ENCODE measurements at places on chromosomes 1 and 21. TPM values are rescaled to one million over a fixed set of nuclear protein-coding genes. Genes with fewer than 3 reads are reported as not detected.

CYP4B1 gene
- total RNA-seq, result not detected

NPHS2 gene
- total RNA-seq, result not detected

MYBPH gene
- not detected for total RNA-seq

CNR2 gene
- total RNA-seq, result not detected

GRCh38 chr1:223856386-223856785 lies 10.6 kb upstream of the TP53BP2 start:
- H3K36me3 ChIP-seq, result no peaks in the 10 kb centered on the region
- no peak overlapping the region for H3K27ac ChIP-seq
- no peaks in the 10 kb centered on the region for H3K27me3 ChIP-seq
- DNase-seq, result no peak
- no peak overlapping the region for H3K4me3 ChIP-seq

DNA sequence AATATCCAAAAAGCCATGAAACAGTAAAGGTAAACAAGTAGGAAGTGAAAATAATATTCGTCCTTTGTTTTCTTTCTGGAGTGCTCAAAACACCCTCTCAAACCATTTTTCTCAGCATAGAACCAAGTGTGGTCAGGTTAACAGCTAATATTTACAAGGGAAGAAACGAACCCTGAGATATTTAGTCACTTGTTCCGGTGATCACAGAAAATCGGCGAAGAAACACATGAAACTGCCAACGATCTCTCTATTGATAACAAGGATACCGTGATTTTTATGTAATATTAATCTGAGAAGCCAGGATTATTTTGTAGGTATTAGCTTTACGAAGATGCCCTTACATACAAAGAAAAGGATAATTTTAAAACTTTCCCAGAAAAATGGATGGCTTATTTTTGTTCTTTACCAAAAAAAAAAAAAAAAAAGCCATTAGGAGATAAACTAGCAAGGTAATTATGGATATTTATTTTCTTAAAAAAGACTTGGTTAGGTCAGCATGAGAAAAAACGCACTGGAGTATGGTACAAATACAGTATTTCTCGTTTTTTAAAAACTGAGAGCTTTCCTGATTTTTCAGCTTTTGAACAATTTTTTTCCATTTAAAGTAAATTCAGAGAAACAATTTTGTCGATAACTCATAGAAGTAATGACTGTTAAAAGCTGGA lies 107.3 kb upstream of the HNRNPU start:
- peak overlapping the region; percentile 100 for H3K27ac ChIP-seq
- H3K4me3 ChIP-seq, result peak overlapping the region; percentile 96
- H3K4me1 ChIP-seq, result peaks cover 9% of the 10 kb centered on the region

- H3K27me3 ChIP-seq, result no peaks in the 10 kb centered on the region
- H3K4me3 ChIP-seq, result no peak overlapping the region
- H3K4me1 ChIP-seq, result peaks cover 3% of the 10 kb centered on the region
- no peak for DNase-seq
- no peak overlapping the region for H3K27ac ChIP-seq
- no peaks in the 10 kb centered on the region for H3K36me3 ChIP-seq
Observed at GRCh38 chr1:100456880-100457279, 81.1 kb upstream of the GPR88 start.

DNA sequence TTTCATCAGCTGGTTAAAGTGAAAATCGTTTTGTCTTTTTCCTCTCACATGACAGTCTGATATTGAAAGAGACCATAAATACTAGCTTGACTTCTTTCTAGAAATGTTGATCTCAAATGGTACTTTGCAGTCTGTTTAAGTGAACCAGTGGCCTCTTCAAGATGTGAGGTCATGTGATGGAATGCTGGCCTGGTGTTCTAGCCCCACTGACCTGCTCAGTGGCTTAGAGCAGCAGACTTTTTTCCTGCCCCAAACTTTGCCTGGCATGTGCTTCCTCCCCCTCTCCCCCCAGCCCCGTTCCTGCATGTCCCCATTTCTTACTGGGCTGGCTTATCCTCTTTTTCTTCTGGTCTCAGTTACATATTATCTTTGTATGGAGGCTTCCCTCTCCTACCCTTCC lies 34.3 kb downstream of the ZYG11A start:
- H3K27me3 ChIP-seq, result no peaks in the 10 kb centered on the region
- no peak overlapping the region for H3K27ac ChIP-seq
- no peak overlapping the region for H3K4me3 ChIP-seq
- H3K36me3 ChIP-seq, result peaks cover under 1% of the 10 kb centered on the region
- no peaks in the 10 kb centered on the region for H3K4me1 ChIP-seq
- no peak for DNase-seq

DNA sequence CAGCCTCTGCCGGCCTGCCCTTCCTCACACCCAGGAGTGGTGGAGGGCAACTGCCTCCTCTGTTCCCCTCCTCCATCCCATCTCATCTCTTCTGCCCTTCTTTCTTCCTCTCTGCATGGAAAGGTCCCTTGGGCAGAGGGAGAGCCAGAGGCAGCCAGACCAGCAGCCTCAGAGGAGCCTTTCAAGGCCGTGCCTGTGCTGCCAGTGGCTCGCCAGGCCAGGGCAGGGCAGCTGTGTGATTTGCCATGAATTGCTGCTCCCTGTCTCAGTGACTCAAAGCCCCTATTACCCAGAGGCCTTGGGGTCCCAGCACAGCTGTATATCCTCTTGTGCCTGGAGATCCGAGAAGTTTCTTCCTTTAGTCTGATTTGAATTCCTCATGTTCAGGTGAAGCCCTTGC lies 21.9 kb downstream of the TMCC2 start:
- no peak for DNase-seq
- no peak overlapping the region for H3K27ac ChIP-seq
- peaks cover 48% of the 10 kb centered on the region for H3K4me1 ChIP-seq

DNA sequence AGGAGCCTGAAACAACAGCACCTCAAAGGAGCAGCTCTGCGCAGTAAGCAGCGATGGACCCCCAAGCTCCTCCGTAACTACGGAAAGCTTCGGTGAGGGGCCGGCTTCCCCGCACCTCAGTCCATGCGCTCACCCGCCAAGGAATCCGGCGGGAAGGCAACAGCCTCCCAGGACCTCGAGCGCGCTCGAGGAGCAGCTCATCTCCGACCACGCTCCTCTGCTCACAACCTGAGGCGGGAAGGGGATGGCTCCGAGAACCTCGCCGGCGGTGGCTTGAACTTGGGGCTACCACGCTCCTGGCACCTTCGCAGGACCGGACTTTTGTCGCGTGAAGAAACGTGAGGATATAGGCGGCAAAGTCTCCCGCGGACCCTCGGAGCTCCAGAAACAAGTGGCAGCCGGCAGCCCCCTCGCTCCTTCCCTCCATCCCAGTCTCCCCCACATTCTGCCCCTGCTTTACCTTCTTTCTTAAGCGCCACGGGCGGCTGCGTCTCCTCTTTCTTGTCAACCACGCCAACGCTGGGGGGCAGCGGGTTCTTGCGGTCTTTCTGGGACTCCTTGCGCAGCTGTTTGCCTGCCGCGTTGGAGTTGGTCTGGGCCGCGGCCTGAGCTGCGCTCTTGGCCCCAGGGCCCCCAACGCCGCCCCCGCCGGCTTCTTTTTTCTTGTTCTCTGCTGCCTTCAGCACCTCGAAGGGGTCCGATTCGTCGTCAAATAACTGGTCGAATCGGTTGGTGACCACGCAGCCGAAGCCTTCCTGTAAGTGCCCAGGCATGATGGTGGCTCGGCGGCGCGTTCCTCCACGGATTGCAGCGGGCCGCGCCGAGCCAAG lies 459 bp downstream of the SERBP1 start:
- DNase-seq, result peak; percentile 61
- peak overlapping the region; percentile 97 for H3K27ac ChIP-seq
- H3K36me3 ChIP-seq, result no peaks in the 10 kb centered on the region
- peaks cover 12% of the 10 kb centered on the region for H3K27me3 ChIP-seq
- peak overlapping the region; percentile 97 for H3K4me3 ChIP-seq

- H3K4me3 ChIP-seq, result no peak overlapping the region
- no peaks in the 10 kb centered on the region for H3K36me3 ChIP-seq
- no peak for DNase-seq
- no peak overlapping the region for H3K27ac ChIP-seq
- no peaks in the 10 kb centered on the region for H3K27me3 ChIP-seq
Observed at GRCh38 chr1:51740652-51741051, 123.8 kb downstream of the OSBPL9 start.

GRCh38 chr1:169027607-169028320 lies 78.7 kb upstream of the ATP1B1 start:
- H3K4me3 ChIP-seq, result no peak overlapping the region
- no peaks in the 10 kb centered on the region for H3K36me3 ChIP-seq
- H3K27ac ChIP-seq, result no peak overlapping the region
- H3K4me1 ChIP-seq, result no peaks in the 10 kb centered on the region
- DNase-seq, result no peak

GRCh38 chr1:178161516-178161915 lies 67.6 kb downstream of the RASAL2 start:
- DNase-seq, result no peak
- no peaks in the 10 kb centered on the region for H3K36me3 ChIP-seq
- no peaks in the 10 kb centered on the region for H3K27me3 ChIP-seq
- no peak overlapping the region for H3K4me3 ChIP-seq
- no peak overlapping the region for H3K27ac ChIP-seq

GRCh38 chr1:193431265-193431977 lies 245.0 kb upstream of the B3GALT2 start:
- H3K36me3 ChIP-seq, result peaks cover 28% of the 10 kb centered on the region
- H3K4me1 ChIP-seq, result no peaks in the 10 kb centered on the region
- DNase-seq, result no peak
- no peak overlapping the region for H3K4me3 ChIP-seq
- peaks cover 2% of the 10 kb centered on the region for H3K27me3 ChIP-seq

DNA sequence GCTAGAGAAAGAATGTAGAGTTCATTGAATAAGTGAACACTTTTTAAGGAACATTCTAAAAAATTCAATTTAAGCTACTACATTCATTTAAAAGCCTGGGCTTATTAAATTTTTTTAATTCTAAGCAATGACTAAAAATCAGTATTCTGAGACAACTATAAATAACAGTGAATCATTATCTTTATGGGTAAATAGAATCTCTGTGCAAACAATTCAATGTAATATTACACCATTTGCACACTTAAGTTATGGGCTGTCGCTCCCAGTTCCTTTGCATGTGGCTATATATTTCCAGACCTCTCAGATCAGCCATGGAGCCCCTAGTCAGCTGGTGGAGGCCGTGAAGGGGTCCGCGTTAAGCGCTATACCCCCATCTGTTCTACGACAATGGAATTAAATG lies 65.1 kb downstream of the KCNK1 start:
- H3K36me3 ChIP-seq, result no peaks in the 10 kb centered on the region
- H3K4me1 ChIP-seq, result no peaks in the 10 kb centered on the region
- no peak overlapping the region for H3K4me3 ChIP-seq

- DNase-seq, result no peak
- peaks cover 4% of the 10 kb centered on the region for H3K36me3 ChIP-seq
- H3K27me3 ChIP-seq, result no peaks in the 10 kb centered on the region
- H3K4me1 ChIP-seq, result peaks cover 19% of the 10 kb centered on the region
Observed at GRCh38 chr1:36602184-36602583, 119.5 kb upstream of the CSF3R start.

DNA sequence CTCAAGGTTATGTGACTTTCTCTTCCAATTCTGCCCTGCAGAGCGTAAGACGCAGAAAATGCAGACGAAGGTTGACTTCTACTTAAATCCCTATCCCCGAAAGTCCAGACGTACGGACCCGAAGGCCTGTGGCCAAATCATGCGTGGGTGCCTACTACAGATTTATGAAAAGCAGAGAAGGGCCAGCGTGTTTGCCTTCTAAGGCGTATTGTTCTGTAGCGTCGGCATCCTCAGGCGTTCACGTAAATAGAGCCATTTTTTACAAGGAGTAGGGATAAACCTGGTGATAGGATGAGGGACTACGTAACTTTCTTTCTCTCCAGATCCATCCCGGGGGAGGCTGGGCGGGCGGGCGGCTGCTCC lies 222 bp upstream of the GIPC2 start:
- no peak overlapping the region for H3K27ac ChIP-seq
- no peak for DNase-seq
- H3K36me3 ChIP-seq, result peaks cover 10% of the 10 kb centered on the region
- H3K4me3 ChIP-seq, result peak overlapping the region; percentile 82

DNA sequence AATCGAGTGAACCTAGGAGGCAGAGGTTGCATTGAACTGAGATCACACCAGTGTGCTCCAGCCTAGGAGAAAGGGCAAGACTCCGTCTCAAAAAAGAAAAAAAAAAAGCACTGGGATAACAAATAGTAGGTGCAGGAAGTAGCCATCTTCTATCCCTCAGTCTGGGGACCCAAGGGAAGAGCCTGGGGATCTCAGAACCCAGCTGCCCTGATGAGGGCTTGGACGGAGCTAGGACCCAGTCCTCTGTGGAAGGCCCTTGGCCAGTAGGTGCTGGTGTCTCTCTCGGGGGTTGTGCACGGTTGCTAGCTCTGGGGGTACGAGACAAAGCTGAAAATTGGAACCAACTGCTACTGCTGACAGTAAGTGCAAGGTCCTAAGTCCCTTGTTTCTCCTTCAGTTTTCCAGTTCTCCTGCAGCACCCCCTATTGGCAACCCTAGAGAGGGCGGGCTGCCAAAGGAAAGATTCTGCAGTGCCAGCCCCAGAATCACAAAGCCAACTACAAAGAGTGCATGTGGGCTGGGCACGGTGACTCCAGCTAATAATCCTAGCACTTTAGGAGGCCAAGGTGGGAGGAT lies 57.6 kb upstream of the KIF1B start:
- H3K27me3 ChIP-seq, result no peaks in the 10 kb centered on the region
- peak; percentile 68 for DNase-seq
- H3K27ac ChIP-seq, result no peak overlapping the region
- no peaks in the 10 kb centered on the region for H3K36me3 ChIP-seq

DNA sequence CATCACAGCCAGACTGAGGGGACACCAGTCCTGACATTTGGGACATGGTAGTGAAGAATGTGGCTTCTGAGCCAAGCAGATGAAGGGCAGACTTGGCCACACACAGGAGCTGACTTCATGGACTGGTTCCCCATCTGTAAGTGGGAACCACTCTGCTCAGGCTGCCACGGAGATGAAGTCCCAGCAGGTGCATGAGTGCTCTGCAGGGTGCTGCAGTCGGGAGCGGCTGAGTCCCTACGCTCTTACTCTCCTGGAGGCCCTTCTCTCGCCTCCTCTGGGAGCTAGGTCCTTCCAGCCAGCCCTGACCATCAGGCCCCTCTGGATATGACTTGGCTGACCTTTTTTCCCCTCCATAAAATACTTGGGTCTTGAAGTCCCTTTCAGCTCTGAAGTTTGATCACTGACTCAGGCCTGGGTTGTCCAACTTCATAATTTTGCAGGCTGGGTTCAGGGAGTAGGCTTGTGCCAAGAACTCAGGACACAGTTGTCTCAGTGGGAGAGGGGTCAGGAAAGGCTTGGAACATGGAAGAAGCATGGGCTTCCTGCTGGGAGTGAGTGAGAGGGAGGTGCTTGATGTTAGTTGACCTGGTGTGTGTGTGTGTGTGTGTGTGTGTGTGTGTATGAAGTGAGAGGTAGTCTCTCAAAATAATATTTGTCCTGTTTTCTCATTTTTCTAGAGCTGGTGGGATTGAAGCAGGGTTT lies 21.0 kb upstream of the EPS8L3 start:
- H3K4me3 ChIP-seq, result no peak overlapping the region
- H3K4me1 ChIP-seq, result no peaks in the 10 kb centered on the region
- DNase-seq, result no peak
- peaks cover 10% of the 10 kb centered on the region for H3K36me3 ChIP-seq

Data from glutamatergic neuron (in vitro differentiated cells).